ENCODE measurements at places on chromosomes 4 and X.

DNA sequence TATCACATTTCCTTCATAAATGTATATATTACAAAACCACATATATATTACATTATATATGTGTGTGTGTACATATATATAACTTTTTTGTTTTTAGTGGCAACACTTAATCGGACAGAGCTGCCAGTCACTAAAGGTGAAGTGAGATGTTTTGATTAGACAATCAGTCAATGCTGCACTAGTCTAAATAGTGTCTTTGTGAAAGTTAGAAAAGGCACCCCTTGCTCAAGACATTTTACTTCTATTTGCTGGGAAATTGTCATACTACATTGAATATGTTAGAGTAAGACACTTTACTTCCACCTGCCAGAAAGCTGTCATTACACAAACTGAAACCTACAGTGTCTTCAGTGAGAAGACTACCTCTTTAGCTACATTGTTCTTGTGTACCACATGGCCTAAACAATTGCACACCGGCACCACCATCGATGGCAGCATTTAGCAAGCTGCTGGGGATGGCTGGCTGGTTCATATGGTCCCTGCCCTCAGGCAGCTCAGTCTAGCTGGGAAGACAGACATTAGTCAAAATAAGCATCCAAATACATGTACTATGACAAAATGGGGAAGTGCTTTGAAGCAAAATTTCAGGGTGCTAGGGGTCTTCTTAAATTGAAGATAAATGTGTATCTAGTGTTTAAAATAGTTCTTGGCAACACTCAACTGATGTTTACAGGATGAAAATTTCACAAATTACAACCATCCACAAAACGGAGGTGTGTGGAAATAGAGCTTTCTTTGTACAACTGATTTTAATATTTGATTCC is 148.1 kb upstream of the GATB start:
- no peak for DNase-seq

GRCh38 chr4:110124711-110125110 is 73.7 kb downstream of the ELOVL6 start:
- DNase-seq = no peak

DNA sequence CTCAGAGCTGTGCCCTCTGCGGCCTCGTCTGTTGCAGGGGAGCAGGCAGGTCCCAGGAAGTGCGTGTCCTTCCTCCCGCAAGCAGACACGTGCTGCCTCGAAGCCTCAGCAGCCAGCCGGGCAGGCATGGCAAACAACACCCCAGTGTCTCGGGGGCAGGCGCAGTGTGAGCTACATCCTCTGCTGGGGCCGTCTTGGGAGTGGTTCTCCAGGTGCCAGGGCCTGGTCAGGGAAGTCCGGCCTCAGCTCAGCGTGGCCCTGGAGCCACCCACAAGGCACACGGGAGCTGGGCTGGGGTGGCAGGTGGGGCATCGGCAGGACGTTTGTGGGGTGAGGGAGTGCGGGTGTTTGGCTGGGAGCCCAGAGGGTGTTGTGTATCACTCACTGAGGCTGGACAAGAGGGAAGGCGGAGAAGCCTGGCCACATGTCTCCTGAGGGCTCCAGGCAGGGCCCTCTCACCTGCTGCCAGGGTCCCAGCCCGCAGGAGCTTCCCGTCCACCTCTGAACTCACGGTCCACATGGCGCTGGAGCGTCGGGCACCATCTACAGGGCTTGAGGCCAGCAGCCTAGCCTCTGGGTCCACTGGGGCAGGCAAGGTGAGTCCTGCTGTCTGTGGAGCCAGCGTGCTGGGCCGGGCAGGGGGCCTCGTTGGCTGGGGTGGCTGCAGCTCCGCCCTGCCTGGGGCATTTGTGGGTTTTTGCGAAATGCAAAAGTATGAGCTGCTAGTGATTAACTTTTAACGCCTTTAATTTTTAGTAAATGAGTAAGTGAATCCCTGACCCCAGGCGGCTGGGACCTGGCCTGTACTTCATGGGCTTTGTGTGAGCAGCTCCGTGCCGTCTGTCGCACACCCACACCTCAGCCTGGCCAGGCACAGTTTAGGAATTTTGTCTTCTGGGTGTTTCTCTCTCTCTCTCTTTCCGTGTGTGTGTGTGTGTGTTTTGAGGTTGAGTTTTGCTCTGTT is 17.3 kb upstream of the UVSSA start:
- DNase-seq = no peak

DNA sequence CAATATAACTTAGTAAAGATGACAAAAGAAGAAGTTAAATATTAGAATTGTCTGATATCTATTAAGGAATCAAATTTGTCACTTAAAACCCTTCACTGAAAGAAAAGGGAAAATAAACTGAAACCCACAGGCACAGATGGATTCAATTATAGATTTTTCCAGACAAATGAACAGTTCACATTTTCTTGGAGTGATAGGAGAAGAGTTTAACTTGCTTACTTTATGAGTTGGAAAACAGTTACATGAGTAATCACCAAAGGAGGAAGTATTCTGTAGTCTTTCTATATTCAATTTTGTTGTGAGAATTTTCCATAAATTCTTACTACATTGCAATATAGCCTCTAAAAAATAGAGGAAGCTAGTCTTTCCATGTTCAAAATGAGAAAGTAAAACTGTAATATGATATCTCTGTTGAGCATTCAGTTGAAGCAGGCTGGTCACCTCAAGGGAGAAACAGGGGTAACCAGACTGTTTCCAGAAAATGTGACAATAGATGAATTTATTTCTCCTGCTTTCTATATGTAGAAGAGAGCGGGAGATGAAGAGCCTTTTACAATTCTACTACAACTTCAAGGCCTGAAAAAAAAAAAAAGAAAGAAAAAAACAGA is 330.3 kb upstream of the EPHA5 start:
- no peak for DNase-seq

DNA sequence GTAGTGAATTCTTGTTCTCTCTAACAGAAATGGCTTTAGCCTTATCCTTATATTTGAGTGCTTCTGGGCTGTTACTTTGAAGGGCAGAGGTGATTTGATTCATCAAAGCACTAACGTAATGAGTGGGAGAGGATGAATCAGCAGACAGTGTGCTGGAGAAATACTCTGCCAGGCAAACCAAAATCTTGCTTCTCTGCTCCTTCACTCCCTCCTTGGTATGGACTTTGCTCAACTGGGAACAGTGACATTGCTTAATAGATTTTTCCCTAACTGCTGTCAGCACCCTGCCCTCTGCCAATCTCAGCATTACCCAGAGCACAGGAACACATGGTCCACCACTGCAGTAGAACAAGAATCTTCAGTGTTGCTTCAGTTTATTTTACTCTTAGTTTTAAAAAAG is 56.0 kb downstream of the PDLIM5 start:
- DNase-seq = no peak

DNA sequence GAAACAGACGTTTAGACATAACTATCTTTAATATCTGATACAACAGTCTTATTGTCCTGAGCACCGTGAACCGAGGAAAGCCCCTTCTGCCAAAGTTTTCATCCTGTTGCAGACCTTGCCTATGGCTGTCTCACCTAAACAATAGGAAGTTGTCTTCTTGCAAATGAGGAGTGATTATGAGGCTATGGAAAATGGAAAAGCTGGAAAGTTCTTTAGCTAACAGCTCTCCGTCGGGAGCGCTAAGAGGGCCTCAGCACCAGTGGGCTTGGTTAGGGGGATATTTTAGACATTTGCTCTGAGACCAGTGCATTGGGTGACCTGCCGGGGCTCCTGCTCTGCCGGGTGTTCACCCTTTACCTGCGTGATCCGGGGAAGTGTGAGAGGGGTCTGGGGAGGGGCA is 28.4 kb downstream of the TMEM131L start:
- DNase-seq = no peak

DNA sequence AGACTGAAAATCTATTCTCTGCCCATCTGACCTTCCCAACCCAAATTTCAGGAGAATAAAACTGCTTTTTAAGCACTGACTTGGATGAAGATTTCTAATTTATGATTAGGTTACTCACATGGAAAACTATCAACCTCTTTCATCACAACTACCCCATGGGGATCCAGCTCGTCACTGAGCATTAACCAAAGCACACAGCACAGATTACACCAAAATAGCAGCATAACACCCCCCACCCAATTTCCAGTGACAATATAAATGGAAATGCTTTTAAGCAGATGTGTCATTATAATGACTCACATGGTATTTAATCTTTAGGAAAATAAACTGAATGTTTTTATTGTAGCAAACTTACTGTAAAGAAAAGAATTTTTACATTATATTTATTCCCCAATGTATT is 9.7 kb downstream of the SERTM2 start:
- no peak for DNase-seq

DNA sequence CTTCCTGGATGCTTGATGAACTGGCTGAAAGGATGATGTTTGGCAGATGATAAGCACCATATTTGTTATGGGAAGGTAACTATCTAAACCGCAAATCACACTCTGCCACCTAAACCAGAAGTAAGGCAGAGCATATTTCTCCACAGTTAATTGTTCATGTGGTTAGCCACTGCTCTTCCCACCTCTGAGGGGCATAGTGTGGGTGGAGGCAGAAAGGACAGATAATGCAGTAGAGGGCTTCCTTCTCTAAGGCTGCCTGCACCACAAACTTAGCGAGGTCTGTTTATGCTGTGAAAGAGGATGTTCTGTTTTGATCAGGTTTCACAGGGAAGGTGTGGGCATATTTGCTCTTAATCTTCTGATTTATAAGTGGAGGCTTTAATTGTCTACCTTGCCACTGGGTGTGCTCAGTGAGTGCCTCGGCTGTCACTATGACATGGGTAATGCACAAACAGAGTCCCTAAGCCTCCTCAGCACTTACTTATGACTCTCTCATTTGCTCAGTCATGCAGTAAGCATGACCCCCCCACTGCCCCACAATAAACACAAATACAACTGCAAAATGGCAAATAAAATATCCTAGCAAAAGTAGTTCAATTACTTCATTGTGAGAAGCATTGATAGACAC is 401.0 kb downstream of the TMA16 start:
- DNase-seq = no peak

DNA sequence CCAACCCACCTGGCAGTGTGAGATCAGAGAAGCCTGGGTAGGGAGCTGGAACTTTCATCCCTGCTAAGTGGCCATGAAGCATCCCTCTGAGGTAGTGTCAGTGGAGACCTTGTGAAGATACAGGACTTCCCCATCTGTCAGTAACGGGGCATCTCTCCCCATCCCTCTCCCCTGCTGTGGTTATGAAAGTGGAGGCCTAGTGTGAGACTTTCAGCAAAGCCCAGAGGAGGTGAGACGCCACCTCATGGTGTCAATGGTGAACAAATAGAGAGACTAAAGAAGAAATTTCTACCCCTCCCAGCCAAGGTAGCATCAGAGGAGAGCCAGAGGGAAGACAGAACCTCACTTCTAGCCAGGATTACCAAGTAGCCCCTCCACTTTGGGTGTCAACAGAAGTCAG is 150.2 kb downstream of the VEGFC start:
- DNase-seq = no peak

DNA sequence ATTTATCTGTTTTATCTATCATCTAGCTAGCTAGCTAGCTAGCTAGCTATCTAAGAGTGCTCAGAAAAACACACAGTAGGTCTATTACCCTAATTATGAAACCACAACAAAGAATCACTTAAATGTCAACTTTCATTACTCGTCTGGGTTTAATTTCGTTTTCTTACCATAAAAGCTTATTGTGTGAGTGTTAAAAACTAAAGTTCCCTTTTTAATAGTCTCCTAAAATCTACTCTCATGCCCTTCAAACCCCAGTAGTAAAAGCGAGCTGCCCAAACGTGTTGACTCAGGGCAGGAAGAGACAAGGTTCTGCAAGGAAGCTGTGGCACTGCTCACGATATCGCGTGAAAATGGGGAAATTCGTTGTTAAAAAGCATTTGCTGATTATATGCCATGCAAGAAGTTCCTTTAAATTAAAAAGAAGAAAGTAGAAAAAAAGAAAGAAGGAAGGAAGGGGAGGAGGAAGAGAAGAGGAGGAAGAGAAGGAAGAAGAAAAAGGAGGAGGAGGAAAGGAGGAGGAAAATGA is 595 bp downstream of the MBNL3 start:
- DNase-seq = no peak

DNA sequence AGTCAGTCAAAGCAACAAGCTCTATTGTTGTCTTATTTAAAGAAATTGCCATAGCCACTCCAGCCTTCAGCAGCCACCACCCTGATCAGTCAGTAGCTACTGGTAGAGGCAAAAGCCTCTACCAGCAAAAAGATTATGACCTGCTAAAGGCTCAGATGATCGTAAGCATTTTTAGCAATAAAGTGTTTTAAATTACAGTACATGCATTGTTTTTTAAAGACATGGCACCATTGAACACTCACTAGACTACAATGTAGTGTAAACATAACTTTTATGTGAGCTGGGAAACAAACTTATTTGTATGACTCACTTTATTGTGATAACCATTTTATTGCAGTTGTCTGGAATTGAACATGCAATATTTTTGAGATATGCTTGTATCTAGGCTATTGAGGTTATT is 32.3 kb upstream of the DYNLT3 start:
- DNase-seq = no peak

GRCh38 chrX:12804655-12805054 is 13.4 kb downstream of the PRPS2 start:
- DNase-seq = no peak

DNA sequence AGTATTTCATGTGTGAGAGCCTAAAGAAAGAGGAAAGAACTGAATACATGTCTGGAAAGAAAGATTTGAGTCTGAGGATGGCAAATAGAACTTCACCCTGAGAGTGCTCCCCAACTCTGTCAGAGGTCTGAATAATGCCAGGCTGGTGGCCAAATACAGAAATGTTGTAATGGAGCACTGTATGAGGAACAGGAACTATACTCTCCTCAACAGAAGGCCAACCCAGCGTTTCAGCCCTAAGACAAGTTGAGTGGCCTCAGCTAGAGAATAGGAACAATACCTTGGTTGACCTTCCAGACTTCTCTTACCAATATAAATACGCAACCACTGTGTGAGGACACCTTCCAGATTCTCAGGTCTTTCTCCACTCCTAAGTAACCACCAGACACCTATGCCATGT is 94.5 kb upstream of the STIM2 start:
- DNase-seq = no peak

Data from activated T-helper 1 cell treated with anti-CD3 and anti-CD28 coated beads, Interleukin-2, amount 50 U/mL, for 16 hours (primary cell).